D341Med (cell line): ENCODE measurements at places on chromosomes 13 and 19.

GRCh38 chr13:33728271-33729037 lies 89.5 kb upstream of the RFC3 start:
- no peak for DNase-seq

- no peak for DNase-seq
Measured at GRCh38 chr13:109517517-109517916, 268.9 kb downstream of the IRS2 start.

DNA sequence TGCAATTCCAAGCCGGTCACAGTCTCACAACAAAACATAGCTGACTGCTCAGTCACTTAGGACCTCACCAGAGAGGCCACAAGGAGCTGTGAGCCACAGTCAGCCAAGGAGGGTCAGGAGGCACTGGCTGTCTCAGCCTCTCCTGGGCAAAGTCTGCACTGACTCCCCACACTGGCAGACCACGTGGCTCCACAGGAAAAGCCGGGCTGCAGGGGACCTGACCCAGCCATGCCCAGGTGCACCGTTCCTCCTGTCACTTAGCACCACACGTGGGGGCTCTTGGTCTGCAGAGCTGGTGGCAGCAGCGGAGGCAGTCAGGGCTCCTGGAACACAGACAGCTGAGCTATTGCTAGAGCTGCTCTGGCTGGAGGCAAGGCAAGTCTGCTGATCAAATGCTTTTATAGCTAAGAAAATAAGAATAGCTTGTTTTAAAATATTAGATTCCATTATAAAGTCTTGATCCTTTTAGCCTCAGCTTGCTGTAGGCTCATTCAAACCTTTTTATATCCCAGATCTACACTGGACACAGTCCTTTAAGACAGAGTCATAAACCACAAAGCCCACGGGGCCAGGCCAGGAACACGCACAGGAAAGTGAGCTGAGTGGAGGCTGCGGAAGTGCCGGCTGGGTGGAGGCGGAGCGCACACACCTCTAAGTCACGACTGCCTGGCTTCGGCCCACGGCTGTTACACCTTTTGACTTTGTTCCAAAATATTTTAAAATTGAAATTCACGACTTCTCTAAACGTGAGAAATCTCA lies 744.1 kb downstream of the UQCRFS1 start:
- DNase-seq = no peak

DNA sequence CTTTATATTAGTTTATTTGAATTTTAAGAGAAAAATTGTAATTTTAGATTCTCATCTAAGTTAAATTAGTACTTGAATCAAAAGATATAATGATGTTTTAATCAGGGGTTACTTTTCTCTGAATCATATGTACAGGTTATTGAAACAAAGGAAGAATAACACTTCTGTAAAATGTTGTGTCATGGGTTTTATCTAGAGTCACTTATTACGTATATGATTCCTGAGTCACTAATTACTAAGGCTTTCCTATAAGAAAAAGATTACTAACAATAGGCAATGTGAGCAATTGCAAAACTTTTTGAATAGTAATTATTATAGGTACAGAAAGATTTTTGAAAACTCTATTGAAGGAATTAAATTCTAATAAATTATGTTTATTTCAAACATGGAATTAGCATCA lies 99.2 kb upstream of the KLF5 start:
- DNase-seq = no peak

DNA sequence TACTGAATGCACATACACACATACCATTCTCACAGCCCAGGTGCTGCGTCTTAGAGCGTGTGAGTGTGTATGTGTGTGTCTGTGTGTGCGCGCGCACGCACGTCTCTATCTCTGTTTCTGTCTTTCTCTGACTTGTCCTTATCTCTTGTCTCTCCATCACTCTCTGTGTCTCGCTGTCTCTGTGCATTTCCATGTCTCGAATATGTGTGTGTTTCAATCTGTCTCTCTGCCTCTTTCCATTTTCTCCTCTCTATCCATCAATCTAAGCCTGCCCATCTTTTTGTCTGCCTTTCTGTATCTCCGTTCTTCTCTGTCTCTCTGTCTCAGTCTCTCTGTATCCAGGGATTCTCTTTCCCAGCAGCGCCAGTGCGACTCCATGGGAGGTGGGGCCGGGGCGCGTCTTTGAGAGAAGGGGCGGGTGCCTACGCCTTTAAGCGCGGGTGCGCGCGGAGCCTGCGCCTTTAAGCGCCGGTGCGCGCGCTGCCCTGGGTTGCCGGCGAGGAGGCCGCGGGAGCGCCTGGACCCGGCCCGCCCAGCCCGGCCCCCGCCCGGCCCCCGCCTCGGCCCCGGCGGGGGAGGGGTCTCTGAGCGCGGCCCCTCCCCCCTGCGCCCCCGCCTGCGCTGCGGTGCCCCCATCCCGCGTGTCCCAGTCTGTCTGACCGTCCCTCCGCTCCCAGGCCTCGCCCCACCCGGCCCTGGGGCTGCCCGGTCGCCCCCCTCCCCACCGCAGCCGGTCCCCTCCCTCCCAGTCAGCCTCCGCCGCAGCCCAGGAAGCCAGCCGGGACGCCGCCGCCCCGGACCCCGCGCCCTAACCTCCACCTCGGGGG lies at the start of gene LRFN3:
TSS of gene LRFN3 (plus strand) at position 464 of the 827 bp plus-strand sequence. CDS start 3,052 bp downstream, outside the sequence.
- peak; percentile 94 for DNase-seq

DNA sequence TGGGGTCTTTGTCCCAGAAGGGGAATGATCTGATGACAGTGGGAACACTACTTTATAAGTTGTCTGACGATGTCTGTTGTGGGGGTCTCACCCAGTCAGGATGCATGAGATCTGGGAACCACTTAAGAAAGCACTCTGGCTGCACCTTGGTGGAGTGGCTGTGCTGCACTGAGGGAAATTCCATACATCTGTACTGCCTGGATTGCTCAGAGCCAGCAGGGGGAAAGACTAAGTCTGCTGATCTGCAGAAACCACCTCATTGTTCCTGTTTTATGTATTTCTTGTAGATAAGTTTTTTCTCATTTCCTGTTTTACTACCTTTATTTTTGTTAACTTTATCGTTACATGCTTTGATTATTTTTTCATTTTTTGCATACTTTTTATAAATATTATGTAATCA lies 27.3 kb downstream of the ZNF430 start:
- DNase-seq = no peak

- DNase-seq = no peak
Measured at GRCh38 chr13:35984287-35984686, 146.9 kb downstream of the DCLK1 start.

DNA sequence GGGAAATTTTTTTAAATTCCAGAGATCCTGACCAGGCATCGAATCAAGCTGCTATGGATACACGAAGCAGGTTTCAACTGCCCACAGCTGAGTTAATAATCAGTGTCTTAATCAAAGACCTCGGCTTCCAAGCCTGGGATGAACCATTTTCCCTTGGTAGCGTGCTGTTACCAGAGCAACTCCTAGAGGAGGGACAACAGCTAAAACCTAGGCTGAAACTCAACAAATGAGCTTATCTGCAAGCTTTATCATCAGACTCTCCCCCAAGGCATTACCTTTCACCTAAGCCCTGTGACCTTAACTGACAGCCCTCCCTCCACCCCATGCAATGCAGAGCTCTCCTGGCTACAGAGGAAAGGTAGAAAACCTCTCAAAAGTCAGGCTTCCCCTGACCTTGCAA lies 39.7 kb downstream of the RCBTB1 start:
- DNase-seq = no peak

GRCh38 chr19:4575267-4576015 lies 16.0 kb upstream of the SEMA6B start:
- no peak for DNase-seq

- DNase-seq = no peak
Measured at GRCh38 chr13:91078093-91078679, 269.3 kb upstream of the MIR17HG start.

DNA sequence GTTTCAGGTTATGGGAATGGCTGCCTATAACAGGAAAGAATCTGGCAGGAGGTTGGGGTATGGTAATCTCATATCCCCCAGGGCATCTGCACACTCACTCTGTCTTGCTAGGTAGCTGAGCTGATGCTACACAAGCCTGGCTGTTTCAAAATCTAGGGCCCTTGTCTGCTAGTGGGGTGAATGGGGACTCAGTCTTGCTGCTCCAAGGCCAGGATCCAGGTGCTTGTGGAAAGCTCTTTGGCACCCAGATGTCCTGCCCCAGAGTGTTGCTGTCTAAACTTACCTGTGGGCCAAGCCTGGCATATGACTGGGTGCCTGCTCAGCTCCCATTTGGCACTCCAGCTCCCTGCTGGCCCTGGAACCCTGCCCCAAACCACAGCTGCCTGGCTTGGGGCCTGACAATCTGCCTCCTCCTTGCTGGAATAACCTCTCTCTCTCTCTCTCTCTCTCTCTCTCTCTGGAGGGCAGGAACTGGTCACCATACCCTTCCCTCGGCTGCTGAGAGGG lies 158.1 kb upstream of the TSC22D1 start:
- DNase-seq = no peak

DNA sequence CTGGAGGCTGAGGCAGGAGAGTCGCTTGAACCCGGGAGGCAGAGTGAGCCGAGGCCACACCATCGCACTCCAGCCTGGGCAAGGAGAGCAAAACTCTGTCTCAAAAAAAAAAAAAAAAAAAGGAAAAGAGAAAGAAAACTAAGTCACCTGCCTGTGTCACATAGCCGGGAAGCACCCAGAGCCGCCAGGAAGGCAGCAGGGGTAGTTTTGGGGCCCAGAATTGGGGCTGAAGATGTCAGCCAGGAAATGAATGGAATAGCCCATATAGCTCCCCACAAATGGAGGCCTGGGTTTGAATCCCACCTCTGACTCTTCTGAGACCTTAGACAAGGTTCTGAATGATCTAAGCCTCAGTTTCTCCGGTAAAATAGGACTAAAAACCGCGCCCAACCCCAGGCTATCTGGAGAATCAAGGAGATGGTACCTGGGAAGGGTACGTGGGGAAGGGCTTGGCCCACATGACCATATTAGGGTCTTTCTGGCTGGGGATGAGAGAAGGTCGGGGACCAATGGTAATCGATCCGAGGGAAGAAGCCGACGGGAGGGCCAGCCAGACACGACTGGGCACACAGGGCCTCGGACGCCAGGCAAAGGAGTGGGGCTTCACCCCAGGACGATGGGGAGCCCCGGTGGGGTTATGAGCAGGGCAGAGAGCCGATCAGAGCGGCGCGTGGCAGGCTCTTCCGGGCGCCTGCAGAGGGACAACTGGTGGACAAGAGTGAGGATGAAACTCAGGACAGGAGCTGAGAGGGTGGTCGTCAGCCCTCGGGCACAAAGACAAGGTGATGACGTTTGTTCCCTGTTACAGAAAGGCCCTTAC lies 14.4 kb downstream of the CCDC124 start:
- DNase-seq = no peak

GRCh38 chr13:28678809-28679208 lies 19.9 kb downstream of the POMP start:
- DNase-seq = no peak

- no peak for DNase-seq
Measured at GRCh38 chr19:18099623-18099995, 2.0 kb downstream of the MAST3 start.

- no peak for DNase-seq
Measured at GRCh38 chr13:34417896-34418295, 524.2 kb upstream of the NBEA start.

DNA sequence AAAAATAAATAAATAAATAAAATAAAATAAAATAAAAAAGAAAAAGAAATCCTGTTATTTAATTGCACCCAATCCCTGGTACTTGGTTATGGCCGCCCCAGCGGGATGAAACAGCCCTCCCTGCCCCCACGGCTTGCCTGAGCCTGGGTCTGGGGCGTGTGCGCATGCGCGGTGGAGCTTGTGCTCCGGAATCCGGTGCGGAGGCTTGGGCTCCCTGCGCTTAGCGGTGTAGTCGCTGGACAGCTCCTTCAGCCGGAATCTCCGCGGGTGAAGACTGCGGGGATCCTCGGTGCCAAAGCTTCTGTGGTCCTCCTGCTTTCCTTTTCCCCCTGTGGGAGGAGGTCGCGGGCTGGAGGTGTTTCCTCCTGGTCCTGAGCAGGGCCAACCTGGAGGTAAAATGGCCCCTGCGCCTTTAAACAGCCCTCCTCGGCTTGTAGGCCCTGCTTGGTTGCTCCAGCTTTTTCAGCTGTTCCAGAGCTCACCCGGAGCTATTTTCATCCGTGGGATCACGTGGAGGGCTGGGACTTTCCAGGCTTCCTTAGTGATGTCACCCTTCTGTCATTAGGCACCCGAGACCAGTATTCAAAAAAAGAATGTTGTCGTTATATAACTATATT lies at the start of gene PLA2G4C:
TSS of gene PLA2G4C (minus strand) at position 468 of the 617 bp plus-strand sequence. CDS start 4,288 bp downstream, outside the sequence.
- peak; percentile 97 for DNase-seq

DNA sequence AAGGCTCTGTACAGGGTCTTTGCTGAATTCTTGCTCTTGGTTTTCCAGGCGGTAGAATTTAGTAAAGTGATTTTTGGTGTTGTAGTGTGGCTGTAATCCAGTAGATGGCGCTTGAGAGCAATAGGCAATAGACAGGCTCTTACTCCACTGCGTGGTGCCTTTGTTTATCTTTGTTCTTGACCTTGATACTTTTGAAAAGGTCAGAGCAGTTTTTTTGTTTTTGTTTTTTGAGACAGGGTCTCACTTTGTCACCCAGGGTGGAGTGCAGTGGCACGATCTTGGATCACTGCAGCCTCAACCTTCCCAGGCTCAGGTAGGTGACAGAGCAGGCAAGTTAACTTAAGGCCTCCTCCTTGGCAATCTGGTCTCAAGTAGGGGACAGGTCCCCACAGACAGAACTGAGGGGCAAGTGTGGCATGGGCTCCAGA lies 12.2 kb upstream of the LILRA5 start:
- peak; percentile 63 for DNase-seq

DNA sequence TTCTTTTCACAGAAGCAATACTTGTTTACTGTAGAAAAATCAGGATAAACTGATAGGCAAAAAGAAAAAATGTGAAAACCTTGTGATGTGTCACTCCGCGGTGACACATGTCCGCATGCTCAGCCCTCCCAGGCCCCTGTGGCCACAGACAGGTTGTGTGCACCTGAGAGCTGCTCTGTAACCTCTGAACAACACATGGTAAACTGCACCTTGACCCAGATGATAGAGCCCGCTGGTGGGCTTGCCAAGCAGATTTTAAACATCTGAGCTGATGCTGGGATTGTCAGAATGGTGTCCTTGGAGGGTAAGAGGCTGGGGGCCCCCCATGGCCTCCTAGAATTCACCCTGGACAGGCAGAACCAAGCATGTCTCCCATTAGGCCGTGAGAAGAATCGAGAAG lies 33.8 kb downstream of the DHRS12 start:
- DNase-seq = no peak

GRCh38 chr19:51887522-51888498 lies at the start of gene ZNF577:
ZNF577 (minus strand) TSS chr19:51887951; CDS start chr19:51880382, 7,569 bp downstream.
- DNase-seq = peak; percentile 92

DNA sequence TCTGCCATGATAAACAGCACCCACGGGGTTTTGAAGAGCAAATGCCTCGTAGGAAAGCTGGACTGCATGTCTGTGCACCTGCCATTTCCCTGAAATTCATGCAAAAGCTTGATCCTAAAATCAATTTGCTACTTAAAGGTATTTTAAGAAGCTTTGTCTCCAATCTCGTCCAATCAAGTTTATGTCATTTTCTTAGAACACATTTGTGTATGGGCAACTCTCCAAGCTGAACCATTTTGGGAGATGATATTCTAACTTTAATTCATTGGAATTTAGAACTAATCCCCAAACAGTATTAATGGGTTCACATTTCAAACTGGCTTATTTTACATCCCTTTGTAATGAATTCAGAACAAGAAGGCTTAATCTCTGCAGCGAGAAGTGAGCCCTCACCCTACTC lies 822 bp downstream of the ADPRHL1 start:
- no peak for DNase-seq

- no peak for DNase-seq
Measured at GRCh38 chr13:35025314-35025713, 83.2 kb downstream of the NBEA start.
